CD4-positive, CD25-positive, alpha-beta regulatory T cell (primary cell): ENCODE measurements at places on chromosomes 16 and 17. TPM values are rescaled to one million over a fixed set of nuclear protein-coding genes. Genes with fewer than 3 reads are reported as not detected.

IRX6 gene
- not detected for total RNA-seq

NTN1 gene
- not detected for total RNA-seq

DNA sequence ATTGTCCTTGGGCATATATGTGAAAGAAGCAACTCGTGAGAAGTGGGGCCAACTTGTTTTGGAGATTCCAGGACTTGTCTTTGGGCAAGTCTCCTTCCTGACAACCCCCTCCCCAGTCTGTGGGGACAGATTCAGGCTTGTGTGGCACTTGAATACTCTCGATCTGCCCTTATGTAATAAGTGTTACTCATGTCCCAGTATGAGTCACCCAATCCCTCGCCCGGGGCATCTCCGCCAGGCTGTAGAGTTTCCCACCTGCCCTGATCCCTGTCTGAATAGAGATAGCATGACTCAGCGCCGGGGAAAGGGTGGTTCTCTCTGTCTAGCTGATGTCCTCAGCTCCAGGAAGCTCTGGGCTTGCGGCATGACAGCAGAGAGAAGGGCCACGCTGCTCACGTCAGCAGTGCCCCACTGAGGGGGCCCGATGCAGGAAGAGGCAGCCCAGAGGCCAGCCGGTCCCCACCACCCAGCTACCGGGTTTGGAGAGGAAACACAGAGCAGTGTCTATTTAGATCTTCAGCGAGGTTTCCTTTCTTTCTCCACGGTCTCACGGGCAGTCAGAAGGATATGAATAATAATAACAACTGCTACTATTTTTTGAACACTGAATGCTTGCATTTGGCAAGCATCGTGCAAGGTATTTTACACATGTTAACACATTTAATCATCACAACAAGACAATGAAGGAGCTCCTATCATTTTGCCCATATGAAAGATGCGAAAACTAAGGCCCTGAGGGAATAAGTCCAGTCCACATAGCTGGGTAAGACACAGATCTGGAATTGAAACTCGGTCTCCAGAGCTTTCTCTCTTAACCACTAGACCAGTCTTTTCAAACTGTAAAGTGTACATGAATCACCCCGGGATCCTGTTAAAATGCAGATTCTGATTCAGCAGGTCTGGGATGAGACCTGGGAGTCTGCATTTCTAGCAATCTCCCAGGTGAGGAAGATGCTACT lies 426.7 kb upstream of the MAF start:
- peak; percentile 54 for DNase-seq
- no peaks in the 10 kb centered on the region for H3K36me3 ChIP-seq
- H3K4me3 ChIP-seq = peak overlapping the region; percentile 19
- no peak overlapping the region for H3K27ac ChIP-seq
- H3K27me3 ChIP-seq = no peaks in the 10 kb centered on the region

DNA sequence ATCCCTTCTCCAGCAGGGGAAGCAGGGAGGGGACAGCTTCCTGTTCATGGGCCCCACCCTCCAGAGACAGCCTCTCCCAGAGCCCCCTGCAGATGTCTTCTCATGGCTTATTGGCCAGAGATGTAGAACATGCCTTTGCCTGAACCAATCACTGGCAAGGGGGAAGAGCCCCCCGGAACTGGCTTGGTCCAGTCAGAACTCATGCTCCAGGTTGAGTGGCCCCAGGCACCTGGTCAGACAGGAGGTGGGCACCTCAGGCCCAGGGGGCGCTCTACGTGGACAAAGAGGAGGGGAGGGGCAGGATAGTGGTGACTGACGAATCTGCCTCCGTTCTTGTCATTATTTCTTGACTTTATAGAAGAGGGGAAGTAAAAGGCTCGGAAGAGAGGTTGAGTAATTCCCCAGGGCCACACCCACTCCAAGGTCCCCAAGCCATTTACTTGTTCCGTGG lies 23.6 kb downstream of the RAB11FIP4 start:
- no peak overlapping the region for H3K27ac ChIP-seq
- no peaks in the 10 kb centered on the region for H3K4me1 ChIP-seq
- no peak overlapping the region for H3K4me3 ChIP-seq
- no peaks in the 10 kb centered on the region for H3K36me3 ChIP-seq
- DNase-seq = no peak
- no peaks in the 10 kb centered on the region for H3K27me3 ChIP-seq

GRCh38 chr17:56690441-56691291 lies 97.2 kb downstream of the NOG start:
- no peak for DNase-seq
- no peak overlapping the region for H3K4me3 ChIP-seq
- no peaks in the 10 kb centered on the region for H3K36me3 ChIP-seq
- no peaks in the 10 kb centered on the region for H3K4me1 ChIP-seq
- no peak overlapping the region for H3K27ac ChIP-seq

DNA sequence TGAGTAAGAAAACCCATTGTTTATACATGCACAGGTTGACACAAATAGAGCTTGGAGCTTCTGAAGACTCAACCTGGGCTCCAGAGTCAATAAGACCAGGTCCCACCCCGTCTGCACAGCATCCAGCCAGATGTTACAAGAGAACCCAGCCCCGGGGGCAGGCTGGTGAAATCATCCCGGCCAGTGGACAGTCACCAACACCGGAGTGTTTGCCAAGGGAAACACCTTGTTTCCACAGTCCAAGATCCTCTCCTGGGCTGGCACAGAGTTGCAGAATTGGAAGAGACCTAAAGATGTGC lies 90.3 kb downstream of the RAB11FIP4 start:
- no peak for DNase-seq
- H3K4me1 ChIP-seq = no peaks in the 10 kb centered on the region
- no peak overlapping the region for H3K4me3 ChIP-seq
- no peak overlapping the region for H3K27ac ChIP-seq

DNA sequence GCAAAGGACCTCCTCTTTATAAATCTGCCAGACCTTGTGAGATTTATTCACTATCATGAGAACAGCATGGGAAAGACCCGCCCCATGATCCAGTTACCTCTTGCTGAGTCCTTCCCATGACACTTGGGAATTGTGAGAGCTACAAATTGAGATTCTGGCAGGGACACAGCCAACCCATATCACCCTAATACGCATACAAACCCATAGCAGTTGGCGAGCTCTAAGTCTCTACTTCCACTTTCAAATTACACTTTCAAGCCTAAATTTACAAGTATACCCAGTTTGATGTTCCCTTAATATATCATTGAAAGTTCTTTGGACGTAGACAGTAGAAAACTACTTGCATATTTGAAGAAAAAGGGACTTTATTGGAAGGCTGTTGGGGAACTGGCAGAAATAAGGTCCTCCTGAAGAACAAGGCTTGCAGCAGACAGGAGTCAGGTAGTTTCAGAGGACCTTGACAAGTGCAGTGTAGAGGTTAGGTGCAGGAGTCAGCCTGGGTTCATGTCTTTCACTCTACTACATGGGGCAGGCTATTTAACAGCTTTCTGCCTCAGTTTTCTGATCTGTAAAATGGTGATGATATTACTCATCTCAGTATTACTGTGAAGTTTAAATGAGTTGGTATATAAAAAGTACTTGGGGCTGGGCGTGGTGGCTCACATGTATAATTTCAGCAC lies 107.9 kb upstream of the EEF2KMT start:
- no peaks in the 10 kb centered on the region for H3K4me1 ChIP-seq
- H3K4me3 ChIP-seq = no peak overlapping the region
- H3K36me3 ChIP-seq = no peaks in the 10 kb centered on the region
- DNase-seq = no peak
- no peak overlapping the region for H3K27ac ChIP-seq
- no peaks in the 10 kb centered on the region for H3K27me3 ChIP-seq

DNA sequence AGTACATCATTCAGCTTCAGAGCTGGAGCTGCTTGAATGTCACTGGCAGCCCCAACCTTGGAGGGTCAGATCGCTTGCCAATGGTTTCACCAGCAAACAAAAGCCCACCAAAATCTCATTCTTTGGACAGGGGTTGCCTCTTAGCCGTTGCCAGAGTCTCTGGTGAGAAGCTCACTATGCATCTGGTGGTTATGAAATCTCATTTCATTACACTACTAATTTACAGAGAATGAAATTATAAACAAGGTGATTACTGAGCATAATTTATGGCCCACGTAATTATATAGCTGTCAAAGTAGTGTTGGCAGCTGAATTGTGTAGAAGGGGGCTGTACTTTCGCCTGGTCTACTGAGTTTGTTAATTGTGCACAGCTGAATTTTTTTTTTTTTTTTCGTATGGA lies 688.9 kb upstream of the KIF2B start:
- no peak for DNase-seq
- H3K4me3 ChIP-seq = no peak overlapping the region
- no peaks in the 10 kb centered on the region for H3K36me3 ChIP-seq
- no peak overlapping the region for H3K27ac ChIP-seq
- no peaks in the 10 kb centered on the region for H3K27me3 ChIP-seq
